NCI-H2107 (cell line): ENCODE measurements at places on chromosomes 11 and 22.
A peak's percentile ranks its signal among the peaks of the same experiment; 100 is the strongest.

- no peak for DNase-seq
Observed at GRCh38 chr11:11349106-11349825, 3.8 kb downstream of the CSNK2A3 start.

DNA sequence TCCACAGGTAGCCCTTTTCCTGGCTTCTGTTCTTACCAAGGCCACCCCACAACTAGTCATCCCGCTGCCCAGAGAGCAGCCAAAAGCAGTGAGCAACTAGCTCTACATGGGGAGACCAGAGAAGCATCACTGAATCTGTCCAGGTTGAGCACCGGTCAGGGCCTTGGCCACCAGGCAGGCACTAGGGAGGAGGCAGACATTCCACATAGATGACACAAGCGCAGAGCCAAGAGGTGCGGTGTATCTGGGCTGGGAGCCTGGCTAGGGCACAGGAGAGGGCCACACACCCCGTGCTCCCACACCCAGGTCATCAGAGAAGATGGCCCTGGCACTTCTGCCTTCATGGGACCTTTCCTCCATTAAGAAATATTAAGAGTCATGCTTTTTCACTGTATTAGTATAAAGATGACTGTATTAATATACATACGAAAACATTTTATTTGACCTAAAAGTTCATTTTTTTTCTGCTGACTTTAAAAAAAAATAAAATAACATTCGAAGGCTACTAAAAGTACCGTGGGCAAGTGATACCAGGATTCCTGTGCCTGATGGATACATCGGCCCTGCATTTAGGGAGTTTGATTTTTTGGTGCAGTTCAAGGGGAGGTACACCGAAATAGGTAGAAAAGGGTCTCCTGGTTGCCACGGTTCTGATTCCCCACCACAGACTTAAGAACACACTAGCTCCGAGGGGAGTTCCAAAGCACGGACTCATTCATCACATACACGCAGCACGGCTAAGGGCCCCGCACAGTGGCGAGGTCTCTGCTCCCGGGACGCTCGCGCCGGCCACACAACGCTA, 1.2 kb downstream of the DGCR2 start:
- no peak for DNase-seq

- no peak for DNase-seq
Observed at GRCh38 chr11:12761029-12761428, 86.8 kb downstream of the TEAD1 start.

GRCh38 chr11:8905528-8906165, 5.3 kb upstream of the AKIP1 start:
- no peak for DNase-seq

DNA sequence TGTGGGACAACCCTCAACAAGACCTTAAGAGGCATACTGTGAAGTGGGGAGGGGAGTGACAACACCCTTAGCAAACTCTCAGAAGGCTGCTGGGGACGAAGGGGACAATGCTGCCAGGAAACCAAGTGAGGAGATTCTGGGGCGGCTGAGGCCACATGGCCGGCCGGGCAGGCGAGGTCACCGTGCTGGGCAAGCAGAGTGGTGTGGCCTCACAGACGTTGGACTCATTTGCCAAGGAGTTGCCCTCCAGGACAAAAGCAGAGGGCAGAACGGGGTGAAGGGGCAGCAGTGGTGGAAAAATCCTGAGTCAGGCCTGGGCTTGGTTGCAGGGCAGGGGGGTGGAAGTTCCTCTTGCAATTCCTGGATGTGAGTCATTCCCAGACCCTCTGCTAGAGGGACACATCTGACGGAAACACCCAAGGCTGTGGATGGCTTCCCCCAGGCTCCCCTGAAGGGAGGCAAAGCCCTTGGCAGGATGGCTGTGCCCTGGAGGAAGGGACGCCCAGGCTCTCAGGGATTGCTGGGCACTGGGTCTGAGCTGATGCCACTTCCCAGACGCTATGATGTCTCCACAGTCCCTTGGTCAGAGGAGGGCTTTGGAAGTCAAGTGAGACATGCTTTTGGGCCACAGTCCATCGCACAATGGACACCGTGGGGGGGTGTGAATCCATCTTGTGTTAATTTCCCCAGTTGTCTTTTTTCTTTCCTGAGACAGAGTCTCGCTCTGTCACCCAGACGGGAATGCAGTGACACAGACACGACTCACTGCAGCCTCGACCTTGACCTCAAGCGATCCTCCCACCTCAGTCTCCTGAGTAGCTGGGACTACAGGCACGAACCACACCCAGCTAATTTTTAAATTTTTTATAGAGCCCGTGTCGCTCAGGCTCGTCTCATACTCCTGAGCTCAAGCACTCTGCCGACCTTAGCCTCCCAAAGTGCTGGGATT, 16.2 kb upstream of the SHANK3 start:
- no peak for DNase-seq

GRCh38 chr11:122920579-122920978, 38.0 kb downstream of the JHY start:
- DNase-seq = peak; percentile 40

DNA sequence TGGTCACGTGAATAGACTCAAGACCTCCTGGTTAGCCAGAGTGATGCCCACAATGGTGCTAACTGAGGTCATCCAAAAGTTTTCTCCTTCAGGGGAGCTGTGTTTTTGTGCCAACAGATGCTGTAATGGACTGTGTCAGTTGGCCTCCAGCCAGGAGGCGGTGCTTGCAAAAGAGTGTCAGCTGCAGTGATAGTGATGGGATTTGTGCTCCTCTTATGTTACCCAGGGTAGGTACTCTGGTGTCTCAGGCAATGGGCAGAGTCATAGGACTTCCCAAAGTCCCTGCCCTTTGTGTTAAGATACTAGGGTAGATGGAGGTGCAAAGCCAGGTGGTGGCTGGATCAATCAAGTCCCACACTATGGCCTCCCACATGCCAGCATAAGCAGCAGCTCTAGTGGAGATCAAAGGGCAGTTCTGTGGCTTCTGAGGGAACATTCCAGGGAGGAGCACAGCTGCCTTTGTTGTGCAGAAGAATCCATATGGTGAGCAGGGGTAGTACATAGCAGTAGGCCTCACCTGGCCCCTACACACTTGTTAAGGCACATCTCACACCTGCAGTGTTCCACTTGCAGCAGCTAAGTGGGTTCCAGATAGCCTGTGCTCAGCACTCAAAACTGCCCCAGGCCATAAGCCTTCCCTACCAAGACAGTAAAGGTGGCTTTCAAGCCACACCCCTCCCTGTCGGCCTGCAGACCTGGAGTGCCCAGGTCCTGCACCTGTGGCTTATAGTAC, 9.4 kb upstream of the FANCF start:
- peak; percentile 13 for DNase-seq

- DNase-seq = no peak
Observed at GRCh38 chr11:70916351-70916750, 336.0 kb downstream of the SHANK2 start.
